ENCODE measurements at places on chromosomes 1 and 21. TPM values are rescaled to one million over a fixed set of nuclear protein-coding genes. Genes with fewer than 3 reads are reported as not detected.

Gene CATSPERE
- 0.30 TPM for total RNA-seq

Gene TBX19
- 0.60 TPM for total RNA-seq

Gene MAD2L2
- total RNA-seq = 26.7 TPM

Gene TENT5C
- 3.6 TPM for total RNA-seq

Gene SDC3
- 55.7 TPM for total RNA-seq

Gene ECE1
- total RNA-seq = 284 TPM

Gene DIPK1A
- 12.5 TPM for total RNA-seq

Gene NUP210L
- total RNA-seq = under 0.01 TPM

Gene SLC1A7
- total RNA-seq = not detected

Gene CNR2
- not detected for total RNA-seq

Gene AK5
- 10.6 TPM for total RNA-seq

Gene AADACL3
- not detected for total RNA-seq

Gene SPRR3
- total RNA-seq = not detected

Gene NAXE
- total RNA-seq = 51.7 TPM
